ENCODE measurements at places on chromosomes 2 and 18.

- no peak for DNase-seq
Observed at GRCh38 chr2:97719362-97720155, 6.2 kb downstream of the ZAP70 start.

DNA sequence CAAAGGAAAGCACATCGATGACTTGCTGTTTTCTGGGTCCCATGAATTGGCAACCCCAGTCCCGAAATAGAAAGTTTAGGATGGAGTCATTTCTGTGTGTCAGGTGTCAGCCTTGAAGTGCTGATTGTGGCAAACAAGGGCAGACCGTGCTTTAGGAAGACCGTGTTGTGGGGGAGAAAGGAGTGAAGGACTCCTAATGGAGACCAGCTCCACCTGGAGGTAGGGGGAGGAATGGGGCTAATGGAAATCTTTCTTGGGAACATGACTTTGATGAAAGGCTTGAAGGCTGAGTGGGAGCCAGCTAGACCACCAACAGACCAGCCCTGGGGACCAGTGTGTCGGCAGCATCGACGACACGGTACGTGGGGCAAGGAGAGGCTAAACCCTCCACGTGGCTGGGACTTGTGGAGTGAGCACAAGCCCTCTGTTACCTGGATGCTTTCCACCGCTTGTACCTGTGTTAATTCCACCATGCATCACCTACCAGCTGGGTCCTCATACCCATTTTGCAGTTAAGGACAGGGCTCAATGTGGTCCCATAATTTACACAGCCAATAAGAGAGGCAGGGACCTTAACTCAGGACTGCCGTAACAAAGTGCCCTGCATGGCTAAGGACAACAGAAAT lies 104.2 kb downstream of the SH3BP4 start:
- DNase-seq, result peak; percentile 12

DNA sequence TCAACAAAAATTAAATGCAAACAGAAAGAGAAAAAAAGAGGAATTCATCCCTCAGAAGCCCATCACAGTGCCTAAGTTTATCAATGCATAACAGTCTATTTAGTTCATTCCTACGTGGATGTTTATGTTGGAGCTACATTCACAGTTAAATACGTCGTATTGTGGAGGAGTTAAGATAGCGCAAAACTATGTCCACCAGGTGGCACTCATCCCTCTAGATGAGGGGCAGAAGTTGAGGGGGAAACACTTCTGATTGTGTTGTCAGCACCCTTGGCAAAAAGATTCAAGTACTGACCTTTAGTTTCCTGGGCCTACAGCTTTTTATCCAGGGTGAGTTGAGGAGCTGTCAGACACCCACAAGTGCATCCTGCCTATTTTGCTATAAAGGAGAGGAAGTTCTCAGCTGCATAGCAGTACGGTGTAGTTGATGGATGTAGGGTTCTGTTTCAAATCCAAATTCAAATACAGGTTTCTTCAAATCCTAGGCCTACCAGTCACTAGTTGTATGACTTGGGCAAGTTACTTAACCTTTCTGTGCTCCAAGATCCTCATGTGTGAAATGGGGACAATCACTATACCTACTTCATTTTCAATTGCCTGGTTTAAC lies 26.8 kb upstream of the MYO1B start:
- DNase-seq, result peak; percentile 52

GRCh38 chr2:191582355-191582754 lies 95.6 kb upstream of the NABP1 start:
- DNase-seq, result peak; percentile 90

- no peak for DNase-seq
Observed at GRCh38 chr2:47535073-47535472, 132.1 kb downstream of the MSH2 start.

- DNase-seq, result no peak
Observed at GRCh38 chr2:68464651-68465050, 2.4 kb downstream of the FBXO48 start.
